Gastroesophageal sphincter (tissue), 4 donors: ENCODE measurements at places on chromosomes 6 and 20. TPM values are rescaled to one million over a fixed set of nuclear protein-coding genes. Genes with fewer than 3 reads are reported as not detected.

DNA sequence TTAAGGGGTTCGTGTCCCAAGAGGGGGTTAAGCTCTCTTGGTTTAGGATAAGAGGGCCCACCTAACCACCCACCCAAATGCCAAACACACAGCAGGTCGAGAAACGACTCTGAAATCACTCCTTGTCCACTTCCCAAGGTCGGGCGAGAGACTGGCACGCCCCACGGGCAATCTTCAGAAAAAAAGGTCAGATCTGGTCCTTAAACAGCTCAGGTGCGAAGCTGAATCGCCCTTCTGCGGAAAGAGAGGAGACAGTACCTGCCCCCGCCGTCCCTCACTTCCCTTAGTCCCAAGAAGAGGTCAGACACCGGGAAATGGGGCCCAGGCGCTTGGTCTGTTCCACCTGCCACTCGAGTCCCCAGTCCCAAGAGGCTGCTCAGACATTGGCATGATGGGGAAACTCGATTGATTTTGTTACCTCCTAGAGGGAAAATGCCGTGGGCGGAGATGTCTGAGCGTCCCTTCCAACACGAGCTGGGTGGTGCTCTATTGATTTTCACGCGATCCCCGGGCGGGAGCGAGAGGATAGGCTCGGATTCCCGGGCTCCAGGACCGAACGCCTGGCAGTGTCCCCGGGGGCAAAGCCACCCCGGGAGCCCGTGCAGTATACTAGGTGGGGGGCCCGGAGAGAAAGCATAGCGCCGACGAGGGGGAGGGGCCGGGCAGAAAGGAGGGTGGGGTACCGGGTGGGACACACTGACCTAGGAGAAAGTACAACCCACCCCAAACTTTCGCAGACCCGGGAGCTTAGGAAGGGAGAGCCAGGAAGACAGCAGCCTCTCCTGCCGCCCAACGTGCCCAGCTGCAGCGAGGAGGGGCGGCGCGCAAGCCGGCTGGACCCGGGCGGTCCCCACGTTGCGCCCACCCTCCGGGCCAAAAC, 1.1 kb upstream of the SAMD5 start:
- ATAC-seq = no peak

DNA sequence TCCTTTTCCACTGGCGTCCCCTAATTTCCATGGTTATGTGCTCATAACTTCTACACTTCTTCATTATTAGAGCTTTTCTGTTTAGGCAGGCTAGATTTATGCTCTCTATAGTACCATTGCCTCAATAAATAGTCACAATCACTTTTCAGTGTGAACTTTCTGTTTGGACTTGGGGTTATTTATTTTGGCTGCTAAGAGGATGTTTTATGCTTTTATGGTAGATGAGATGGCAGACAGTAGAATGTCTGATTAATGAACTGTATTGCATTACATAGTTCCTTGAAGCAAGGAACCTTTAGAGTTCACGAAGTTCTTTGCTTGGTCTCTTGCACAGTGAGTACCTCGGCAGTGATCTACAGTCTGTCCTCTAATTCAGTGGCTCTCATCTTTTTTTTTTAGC, 6.9 kb downstream of the DNAH8 start:
- ATAC-seq = no peak

GRCh38 chr6:44446626-44447300, 59.3 kb downstream of the CDC5L start:
- ATAC-seq = no peak

DNA sequence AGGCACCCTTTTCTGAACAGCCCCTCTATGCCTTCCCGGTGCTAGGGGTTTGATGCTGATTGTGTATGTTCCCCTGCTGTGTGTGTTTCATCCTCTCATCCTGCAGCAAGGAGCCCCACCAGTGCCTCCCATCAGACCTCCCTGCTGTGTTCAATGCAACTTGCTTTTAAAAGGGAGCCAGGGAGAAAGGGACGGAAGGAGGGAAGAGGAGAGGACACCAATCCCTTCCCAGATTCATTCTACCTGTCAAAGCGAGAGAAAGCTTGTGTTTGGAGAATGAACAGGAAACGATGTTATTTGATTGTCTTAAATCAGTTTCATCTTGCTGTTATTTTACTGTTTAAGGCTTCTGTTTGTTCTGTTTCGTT, 259.2 kb downstream of the ADGB start:
- peak; percentile 17 for ATAC-seq

DNA sequence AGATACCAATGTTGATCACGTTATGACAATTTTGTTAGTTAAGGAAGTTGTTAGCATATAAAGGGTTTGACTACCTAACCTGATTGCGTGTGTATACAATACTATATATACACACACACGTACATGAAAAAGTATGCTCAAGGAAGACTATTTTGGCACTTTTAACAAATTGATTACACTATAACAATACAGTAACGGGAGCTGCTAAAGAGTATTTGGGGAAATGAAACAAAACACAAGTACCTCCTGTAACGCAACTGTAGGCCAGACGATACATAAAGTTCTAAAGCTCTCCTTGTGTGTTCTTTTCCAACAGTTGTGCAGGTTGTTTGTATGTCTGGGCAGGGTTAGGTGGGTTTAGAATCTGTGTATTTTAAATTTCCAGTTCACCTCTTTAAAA, 98.7 kb downstream of the PLEKHG1 start:
- ATAC-seq = no peak

DNA sequence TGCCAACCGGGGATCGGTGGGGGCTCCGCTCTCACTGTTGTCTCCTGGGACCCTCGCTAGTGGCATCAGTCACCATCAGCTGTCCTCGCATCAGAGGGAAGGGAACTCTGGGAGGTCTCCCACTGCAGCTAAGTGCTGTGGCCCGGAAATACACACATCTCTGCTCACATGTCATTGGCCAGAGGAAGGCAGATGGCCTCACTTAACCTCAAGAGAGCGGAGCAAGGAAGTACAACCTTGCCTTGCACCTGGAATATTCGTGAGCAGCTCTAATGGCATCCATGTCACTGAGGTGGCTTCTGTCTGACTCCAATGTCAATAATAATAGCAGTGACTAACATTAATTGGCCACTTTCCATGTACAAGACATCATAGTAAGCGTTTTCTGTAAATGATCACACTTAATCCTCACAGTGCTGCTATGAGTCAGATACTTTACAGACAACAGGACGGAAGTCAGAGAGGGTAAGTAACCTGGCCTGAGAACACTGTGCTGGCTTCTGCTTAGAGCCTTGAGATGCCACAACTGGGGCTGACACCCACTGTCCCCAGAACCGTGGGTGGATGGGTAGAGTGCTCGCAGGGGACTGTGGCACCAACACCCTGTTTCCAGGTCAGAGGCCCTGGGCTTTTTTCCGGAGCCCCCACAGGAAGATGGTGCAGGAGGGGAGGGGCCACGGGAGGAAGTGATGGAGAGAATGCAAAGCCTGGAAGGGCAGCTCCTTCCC, 6.0 kb downstream of the LHFPL5 start:
- ATAC-seq = no peak

- no peak for ATAC-seq
Observed at GRCh38 chr6:106398621-106399020, 38.1 kb downstream of the CRYBG1 start.

GRCh38 chr6:170485159-170485558, 67.9 kb downstream of the PSMB1 start:
- no peak for ATAC-seq

DNA sequence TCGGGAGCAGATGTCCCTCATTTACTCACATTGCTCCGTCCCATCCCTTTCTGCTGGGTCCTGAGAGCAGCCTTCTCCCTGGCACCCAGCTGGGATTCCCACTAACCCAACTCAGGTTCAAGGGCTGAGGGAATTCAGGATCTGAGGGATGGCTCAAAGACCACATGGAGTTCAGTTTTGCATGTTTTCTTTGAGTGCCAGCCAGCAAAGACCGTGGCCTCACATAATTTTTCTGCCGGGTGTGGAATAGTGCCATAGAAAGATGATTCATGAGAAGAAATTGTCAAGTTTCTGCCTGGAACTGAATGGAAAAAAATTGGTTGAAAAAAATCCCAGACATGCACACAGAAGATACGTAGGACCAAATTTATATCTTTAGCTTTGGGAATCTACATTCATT, 168.6 kb downstream of the CD83 start:
- ATAC-seq = no peak

DNA sequence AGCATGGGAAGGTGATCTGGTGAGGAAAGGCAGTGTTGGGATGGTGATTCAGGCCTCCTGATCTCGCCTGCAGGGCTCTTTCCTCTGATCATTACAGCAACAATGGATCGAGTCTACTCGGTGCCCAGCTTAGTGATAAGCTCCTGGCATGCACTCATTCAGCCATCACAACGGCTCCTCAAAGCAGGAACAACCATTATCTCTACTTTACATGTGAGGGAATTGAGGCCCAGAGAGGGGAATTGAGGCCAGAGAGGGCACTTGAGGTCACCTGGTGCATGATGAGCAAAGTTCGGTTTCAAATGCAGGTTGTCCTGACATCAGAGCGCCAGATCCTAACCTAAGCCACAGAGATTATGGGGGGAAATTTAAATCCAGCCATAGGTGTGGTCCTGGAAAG, 42.0 kb upstream of the BPIFA2 start:
- ATAC-seq = no peak

GRCh38 chr6:21968411-21968810, 328.4 kb downstream of the PRL start:
- ATAC-seq = no peak

DNA sequence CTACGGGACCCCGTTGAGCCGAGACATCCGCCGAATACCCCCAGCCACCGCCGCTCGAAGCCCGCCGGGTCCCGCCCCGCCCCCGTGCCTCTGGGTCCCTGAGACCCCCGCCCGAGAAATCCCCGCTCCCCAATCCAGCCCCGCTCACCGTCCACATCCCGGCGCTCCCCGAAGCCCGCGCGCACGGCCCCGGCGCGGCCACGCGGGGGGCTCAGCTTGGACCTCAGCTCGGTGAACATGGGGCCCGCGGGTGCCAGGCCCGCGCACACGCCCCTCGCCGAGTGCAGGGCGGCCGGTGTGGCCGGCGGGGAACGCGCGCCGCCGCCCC, 249 bp downstream of the SAMD10 start:
- ATAC-seq = no peak

Gene LRRC73
- total RNA-seq = 0.16 TPM

Gene MMP24
- total RNA-seq = 3.1 TPM

Gene DYNLT2
- total RNA-seq = 3.1 TPM
